ENCODE measurements at places on chromosomes 12 and 14. TPM values are rescaled to one million over a fixed set of nuclear protein-coding genes. Genes with fewer than 3 reads are reported as not detected.

The ERP27 gene
- 0.70 TPM for total RNA-seq

The PIANP gene
- 3.9 TPM for total RNA-seq

The KRT77 gene
- total RNA-seq: not detected

The NCKAP5L gene
- total RNA-seq: 39.1 TPM

The PRIMA1 gene
- not detected for total RNA-seq

The GAS2L3 gene
- 10.9 TPM for total RNA-seq

The OR4K2 gene
- total RNA-seq: not detected

The CMA1 gene
- total RNA-seq: not detected

The CPNE8 gene
- total RNA-seq: 8.7 TPM

The GNB3 gene
- total RNA-seq: 8.3 TPM

The OR4Q3 gene
- total RNA-seq: not detected

The IL31 gene
- not detected for total RNA-seq

The FGD6 gene
- 11.2 TPM for total RNA-seq

The ZNF410 gene
- 42.2 TPM for total RNA-seq

The FAIM2 gene
- 1.5 TPM for total RNA-seq

The KLHL33 gene
- 0.05 TPM for total RNA-seq

The CCDC38 gene
- not detected for total RNA-seq

The ADAM21 gene
- not detected for total RNA-seq

The C12orf54 gene
- not detected for total RNA-seq

The CELA1 gene
- total RNA-seq: not detected

The B4GALNT3 gene
- 0.21 TPM for total RNA-seq

The GLS2 gene
- 0.31 TPM for total RNA-seq

The KRT73 gene
- total RNA-seq: not detected

The DEPDC4 gene
- 1.4 TPM for total RNA-seq

The DHRS2 gene
- not detected for total RNA-seq

DNA sequence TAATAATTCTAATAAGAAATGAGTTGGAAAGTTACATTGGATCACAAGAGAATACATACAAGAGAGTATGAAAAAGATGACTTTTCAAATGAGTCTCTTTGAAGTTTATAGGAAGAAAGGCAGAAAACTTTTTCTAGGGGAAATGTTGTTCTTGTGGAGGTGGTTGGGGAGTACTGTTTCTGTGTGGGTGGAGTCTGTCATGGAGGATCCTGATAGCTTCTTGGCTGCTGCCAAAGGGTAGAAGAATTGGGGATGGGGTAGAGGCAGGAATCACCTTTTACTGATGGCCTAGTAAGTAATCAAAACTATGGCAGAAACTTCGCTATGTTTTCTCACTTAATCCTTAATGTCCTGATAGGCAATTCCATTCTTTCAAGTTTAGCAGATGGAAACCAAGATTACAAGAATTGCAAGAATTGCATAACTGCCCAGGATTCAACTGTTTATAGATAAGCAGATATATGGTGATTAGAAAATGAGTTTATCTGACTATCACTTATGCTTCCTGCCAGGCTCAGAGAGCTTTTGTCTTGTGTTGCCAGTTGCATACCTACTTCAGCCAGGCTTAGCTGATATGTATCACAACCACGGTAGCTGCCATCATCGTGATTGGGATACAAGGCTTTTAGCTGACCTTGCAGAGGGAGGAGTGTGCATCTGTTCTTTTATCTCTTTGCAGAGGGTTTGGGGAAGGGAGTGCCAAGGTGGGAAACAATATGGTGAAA is 463.9 kb downstream of the TMTC2 start:
- DNase-seq: no peak

- DNase-seq: no peak
Measured at GRCh38 chr12:49598527-49598926, 6.9 kb downstream of the FAM186B start.

GRCh38 chr12:68374307-68374982 is 42.3 kb upstream of the MDM1 start:
- DNase-seq: no peak

DNA sequence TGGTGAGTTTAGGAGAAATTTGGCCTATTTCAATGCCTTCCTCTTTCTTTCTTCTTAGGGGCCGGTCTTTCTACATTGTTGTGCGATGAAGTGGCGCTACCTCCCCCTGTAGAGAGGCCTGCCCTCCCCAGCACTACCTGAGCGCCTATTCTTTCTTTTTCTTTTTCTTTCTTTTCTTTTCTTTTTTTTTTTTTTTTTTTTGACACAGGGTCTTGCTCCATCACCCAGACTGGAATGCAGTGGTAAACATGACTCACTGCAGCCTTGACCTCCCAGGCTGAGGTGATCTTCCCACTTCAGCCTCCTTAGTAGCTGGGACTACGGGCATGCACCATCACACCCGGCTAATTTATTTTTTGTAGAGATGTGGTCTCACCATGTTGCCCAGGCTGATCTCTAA is 136.1 kb upstream of the MAX start:
- DNase-seq: no peak

GRCh38 chr12:132584429-132584828 is 26.0 kb downstream of the LRCOL1 start:
- no peak for DNase-seq

DNA sequence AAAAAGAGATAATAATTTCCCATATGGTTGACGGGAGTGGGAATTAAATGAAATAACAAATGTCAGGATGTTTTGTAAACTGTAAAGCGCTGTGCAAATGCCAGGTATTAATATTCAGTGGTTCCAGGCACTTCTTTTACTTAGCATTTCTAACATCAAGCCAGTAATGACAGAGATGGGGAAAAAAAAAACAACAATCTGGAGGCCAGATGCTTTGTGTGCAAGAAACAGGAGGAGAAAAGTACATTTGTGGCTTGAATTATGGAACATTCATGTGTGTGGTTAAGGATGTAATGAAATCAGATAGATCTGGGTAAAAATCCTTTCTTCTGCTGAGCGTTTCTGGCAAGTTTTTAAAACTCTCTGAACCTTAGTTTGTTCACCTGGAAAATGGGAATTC is 509.6 kb downstream of the FUT8 start:
- no peak for DNase-seq

GRCh38 chr12:122569288-122569687 is 42.2 kb downstream of the KNTC1 start:
- no peak for DNase-seq

DNA sequence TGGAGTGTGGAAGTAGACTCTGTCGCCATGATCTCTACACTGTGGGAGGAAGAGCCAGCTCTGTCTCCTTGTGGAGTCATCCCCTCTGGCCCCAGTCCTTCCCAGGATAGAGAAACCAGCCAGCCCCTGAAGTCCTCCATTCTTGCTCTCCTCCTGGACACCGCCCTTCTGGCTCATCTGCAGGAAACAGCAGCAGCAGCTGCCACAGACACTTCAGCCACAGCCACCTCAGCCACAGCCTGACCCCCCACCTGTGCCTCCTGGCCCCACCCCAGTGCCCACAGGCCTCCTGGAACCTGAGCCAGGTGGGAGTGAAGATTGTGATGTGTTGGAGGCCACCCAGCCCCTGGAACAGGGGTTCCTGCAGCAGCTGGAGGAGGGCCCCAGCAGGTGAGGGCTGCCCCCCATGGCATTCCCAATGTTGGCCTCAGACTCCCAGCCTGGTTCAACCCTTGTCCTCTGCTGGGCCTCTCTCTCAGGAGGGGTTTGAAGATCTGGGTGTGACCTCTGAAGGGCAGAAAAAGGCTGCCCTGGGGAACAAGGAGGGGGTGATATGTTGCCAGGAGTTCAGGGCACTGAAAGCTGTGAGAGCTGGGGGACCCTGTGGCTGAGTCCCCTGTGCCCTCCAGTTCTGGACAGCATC is 10.5 kb downstream of the PRPF40B start:
- no peak for DNase-seq

GRCh38 chr14:69818758-69819191 is 21.7 kb upstream of the SLC10A1 start:
- DNase-seq: peak; percentile 85

- no peak for DNase-seq
Measured at GRCh38 chr14:67738740-67739504, 37.2 kb downstream of the RDH12 start.

GRCh38 chr14:106228541-106229158 is 702.3 kb downstream of the TMEM121 start:
- DNase-seq: no peak

GRCh38 chr12:125081427-125081826 is 16.2 kb downstream of the AACS start:
- no peak for DNase-seq

DNA sequence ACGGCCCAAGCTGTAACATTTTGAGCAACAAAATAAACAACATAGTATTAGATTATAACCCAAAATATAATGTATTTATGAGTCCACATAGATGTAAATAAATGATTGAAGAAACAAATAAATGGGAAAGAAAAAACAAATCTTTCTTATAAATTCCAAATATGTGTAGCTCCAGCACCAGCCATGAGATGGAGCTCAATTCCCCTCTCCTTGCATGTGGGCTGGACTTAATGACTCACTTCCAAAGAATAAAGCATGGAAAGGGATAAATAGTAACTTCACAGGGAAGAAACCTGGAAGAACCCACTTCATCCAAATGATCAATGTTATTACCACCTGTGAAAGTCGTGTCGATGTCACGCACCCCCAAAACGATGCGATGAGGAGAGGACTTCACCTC is 158.8 kb downstream of the RPAP3 start:
- no peak for DNase-seq

GRCh38 chr12:43766291-43766690 is 7.5 kb downstream of the IRAK4 start:
- DNase-seq: no peak

DNA sequence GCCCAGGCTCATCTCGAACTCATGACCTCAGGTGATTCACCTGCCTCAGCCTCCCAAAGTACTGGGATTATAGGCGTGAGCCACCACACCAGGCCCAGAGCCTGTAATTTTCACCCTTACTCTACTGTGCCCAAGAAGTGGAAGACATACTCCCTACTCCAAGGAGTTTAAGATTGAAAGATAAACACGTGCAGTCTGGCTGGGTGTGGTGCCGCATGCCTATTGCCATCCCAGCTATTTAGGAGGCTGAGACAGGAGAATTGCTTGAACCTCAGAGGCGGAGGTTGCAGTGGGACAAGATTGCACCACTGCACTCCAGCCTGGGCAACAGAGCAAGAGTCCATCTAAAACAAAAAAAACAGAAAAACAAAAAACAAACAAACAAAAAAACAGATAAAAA is 90.0 kb downstream of the NINJ2 start:
- DNase-seq: no peak

GRCh38 chr12:68414988-68415387 is 82.8 kb upstream of the MDM1 start:
- DNase-seq: no peak

- DNase-seq: no peak
Measured at GRCh38 chr14:55243386-55243785, 27.8 kb upstream of the FBXO34 start.

- DNase-seq: no peak
Measured at GRCh38 chr12:14562279-14562678, 5.4 kb downstream of the PLBD1 start.

DNA sequence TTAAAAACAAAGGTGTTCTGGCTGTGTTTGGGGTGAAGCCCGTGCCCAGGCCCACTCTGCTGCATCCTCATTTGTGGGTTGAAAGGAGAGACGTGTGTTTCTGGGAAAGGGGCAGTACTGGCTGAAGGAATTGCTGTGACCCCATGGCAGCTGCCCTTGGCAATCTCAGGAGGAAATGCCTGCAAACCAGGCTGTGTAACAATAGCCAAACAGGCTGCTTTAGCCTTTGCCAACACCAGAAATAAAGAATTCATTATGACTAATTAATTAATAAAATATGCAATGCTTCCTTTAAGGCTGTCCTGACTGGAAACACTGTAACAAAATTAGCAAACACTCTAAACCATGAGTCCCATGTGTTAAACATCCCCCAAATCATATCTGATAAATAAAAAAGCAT is 53.0 kb upstream of the KRR1 start:
- no peak for DNase-seq

GRCh38 chr12:24537083-24537860 is 411.6 kb downstream of the BCAT1 start:
- DNase-seq: no peak

- DNase-seq: no peak
Measured at GRCh38 chr14:92074555-92074954, 31.8 kb downstream of the ATXN3 start.

- DNase-seq: no peak
Measured at GRCh38 chr14:33414041-33414440, 475.4 kb downstream of the NPAS3 start.

DNA sequence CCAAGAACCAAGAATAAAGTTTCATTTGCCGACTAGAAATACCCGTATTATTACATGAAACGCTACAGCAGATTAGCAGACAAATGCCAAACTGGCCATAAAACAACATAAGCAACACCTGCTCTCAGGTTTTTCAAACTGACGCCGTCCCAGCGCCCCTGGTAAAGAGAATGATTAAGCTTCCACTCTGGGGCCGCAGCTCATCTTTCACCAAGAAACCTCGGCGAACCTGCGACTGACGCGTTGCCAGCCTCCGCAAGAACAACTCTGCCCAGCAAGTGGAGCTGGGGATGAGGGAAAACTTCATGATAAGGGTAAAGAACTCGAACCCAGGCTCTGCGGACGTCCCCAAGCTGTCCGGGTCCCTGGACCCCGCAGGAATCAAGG is 530 bp downstream of the ARL1 start:
- no peak for DNase-seq

GRCh38 chr12:91579516-91580263 is 397.1 kb upstream of the DCN start:
- no peak for DNase-seq

GRCh38 chr12:21992823-21993222 is 51.6 kb upstream of the ABCC9 start:
- DNase-seq: no peak

- DNase-seq: no peak
Measured at GRCh38 chr12:122867691-122868461, 28.0 kb downstream of the VPS37B start.

- no peak for DNase-seq
Measured at GRCh38 chr14:59123531-59123930, 64.9 kb upstream of the DAAM1 start.
